ENCODE measurements at places on chromosomes 12 and 14. TPM values are rescaled to one million over a fixed set of nuclear protein-coding genes. Genes with fewer than 3 reads are reported as not detected.

Gene CYP46A1
- total RNA-seq, result 0.50 TPM

Gene LPAR5
- 0.24 TPM for total RNA-seq

Gene SCNN1A
- 34.7 TPM for total RNA-seq

Gene ABCD2
- not detected for total RNA-seq

Gene TAS2R13
- 1.2 TPM for total RNA-seq

Gene AP5M1
- 53.9 TPM for total RNA-seq

Gene NGB
- not detected for total RNA-seq

Gene CCDC38
- 0.35 TPM for total RNA-seq

Gene C14orf132
- 22.9 TPM for total RNA-seq

Gene MANSC1
- 12.1 TPM for total RNA-seq

Gene P2RX2
- 0.97 TPM for total RNA-seq

Gene PRICKLE1
- total RNA-seq, result 20.6 TPM

Gene INSM2
- total RNA-seq, result not detected

Gene SLC10A1
- not detected for total RNA-seq

Gene TMEM119
- total RNA-seq, result not detected

Gene RD3L
- total RNA-seq, result not detected

Gene KCNH3
- total RNA-seq, result 1.9 TPM

Gene ACVRL1
- 0.19 TPM for total RNA-seq

Gene KRT6C
- not detected for total RNA-seq

Gene ADAM21
- total RNA-seq, result not detected

Gene PRH2
- not detected for total RNA-seq

Gene SLCO1C1
- total RNA-seq, result not detected

Gene EMP1
- 0.97 TPM for total RNA-seq

Gene EEA1
- total RNA-seq, result 25.8 TPM

Gene MIP
- total RNA-seq, result not detected

Gene LDHB
- 841 TPM for total RNA-seq

Data from endodermal cell (in vitro differentiated cells).